Activated naive CD4-positive, alpha-beta T cell treated with anti-CD3 and anti-CD28 coated beads, Interleukin-2, amount 10 ng/mL, durations not matched to agents 5 hours and 36 hours (primary cell): ENCODE measurements at places on chromosomes 16 and 17. TPM values are rescaled to one million over a fixed set of nuclear protein-coding genes. Genes with fewer than 3 reads are reported as not detected.

Gene KLHL11
- total RNA-seq, result 12.1 TPM

Gene HYDIN
- not detected for total RNA-seq

Gene ADGRG1
- 0.63 TPM for total RNA-seq

Gene FOXO3B
- 3.6 TPM for total RNA-seq

Gene LGALS9C
- total RNA-seq, result 1.4 TPM

Gene PPP1R27
- not detected for total RNA-seq

Gene NRN1L
- 2.0 TPM for total RNA-seq

Gene ITGB4
- total RNA-seq, result 1.6 TPM

Gene WNT3
- total RNA-seq, result not detected
